ENCODE measurements at places on chromosomes 6 and 20.
A peak's percentile ranks its signal among the peaks of the same experiment; 100 is the strongest.

- H3K27me3 ChIP-seq = no peaks in the 10 kb centered on the region
- no peak overlapping the region for H3K27ac ChIP-seq
- peaks cover 8% of the 10 kb centered on the region for H3K4me1 ChIP-seq
- DNase-seq = no peak
- H3K4me3 ChIP-seq = no peak overlapping the region
Measured at GRCh38 chr6:29743025-29743424, 19.8 kb downstream of the HLA-F start.

GRCh38 chr6:157644043-157644810, 178.8 kb upstream of the SNX9 start:
- no peak overlapping the region for H3K27ac ChIP-seq
- peaks cover 3% of the 10 kb centered on the region for H3K36me3 ChIP-seq

DNA sequence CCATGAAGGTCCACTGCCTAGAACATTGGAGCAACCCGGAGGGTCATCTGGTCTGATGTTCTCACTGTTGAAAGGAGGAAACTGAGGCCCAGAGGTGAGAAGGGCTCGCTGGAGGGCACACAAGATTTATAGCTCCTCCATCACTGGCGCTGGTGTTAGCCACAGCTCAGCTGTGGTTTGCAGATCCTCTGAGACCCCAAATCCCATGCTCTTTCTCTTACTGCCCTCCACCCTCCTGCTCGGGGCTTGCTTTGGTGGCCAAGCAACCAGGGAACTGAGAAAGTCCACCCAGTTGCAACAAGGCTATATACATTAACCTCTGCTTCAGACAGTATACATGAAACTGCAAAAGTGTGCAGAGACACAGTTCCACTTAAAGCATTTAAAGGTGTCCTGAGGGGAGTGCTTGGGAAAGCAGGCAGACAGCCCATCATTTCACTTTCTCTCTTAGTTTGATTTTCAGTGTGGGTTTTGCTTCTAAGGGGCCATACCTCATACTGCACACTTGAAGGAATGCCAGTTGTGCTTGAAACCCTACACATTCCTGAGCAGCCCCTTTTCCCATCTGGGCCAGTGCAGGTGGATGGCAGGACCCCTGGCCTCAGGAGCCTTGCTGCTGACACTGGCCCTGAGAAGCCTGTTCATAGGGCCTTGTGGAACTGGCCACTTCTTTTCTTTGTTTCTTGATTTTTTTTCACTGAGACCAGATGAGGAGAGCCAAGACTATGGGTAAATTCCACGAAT, 347.6 kb downstream of the CDC5L start:
- H3K4me3 ChIP-seq = no peak overlapping the region
- DNase-seq = no peak
- no peaks in the 10 kb centered on the region for H3K36me3 ChIP-seq
- no peaks in the 10 kb centered on the region for H3K4me1 ChIP-seq

DNA sequence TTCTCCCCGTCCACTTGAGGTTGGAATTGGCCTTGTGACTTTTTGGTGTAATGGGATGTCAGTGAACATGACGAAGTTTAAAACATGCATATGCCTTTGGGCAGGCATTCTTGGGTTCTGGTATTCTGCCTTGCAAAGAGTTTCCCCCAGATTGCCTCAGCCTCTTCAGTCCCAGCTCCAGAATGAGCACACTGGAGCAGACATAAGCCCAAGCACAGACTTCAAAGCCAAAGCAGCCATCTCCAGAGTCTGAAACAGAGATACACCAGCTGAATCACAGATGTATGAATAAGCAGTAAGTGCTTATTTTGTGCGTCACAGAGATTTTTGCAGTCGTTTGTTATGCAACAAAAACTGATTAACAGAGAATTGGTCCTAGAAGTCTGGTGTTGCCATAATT, 546.0 kb downstream of the FRK start:
- H3K27ac ChIP-seq = no peak overlapping the region
- no peak overlapping the region for H3K4me3 ChIP-seq
- no peak for DNase-seq
- no peaks in the 10 kb centered on the region for H3K36me3 ChIP-seq
- no peaks in the 10 kb centered on the region for H3K27me3 ChIP-seq

DNA sequence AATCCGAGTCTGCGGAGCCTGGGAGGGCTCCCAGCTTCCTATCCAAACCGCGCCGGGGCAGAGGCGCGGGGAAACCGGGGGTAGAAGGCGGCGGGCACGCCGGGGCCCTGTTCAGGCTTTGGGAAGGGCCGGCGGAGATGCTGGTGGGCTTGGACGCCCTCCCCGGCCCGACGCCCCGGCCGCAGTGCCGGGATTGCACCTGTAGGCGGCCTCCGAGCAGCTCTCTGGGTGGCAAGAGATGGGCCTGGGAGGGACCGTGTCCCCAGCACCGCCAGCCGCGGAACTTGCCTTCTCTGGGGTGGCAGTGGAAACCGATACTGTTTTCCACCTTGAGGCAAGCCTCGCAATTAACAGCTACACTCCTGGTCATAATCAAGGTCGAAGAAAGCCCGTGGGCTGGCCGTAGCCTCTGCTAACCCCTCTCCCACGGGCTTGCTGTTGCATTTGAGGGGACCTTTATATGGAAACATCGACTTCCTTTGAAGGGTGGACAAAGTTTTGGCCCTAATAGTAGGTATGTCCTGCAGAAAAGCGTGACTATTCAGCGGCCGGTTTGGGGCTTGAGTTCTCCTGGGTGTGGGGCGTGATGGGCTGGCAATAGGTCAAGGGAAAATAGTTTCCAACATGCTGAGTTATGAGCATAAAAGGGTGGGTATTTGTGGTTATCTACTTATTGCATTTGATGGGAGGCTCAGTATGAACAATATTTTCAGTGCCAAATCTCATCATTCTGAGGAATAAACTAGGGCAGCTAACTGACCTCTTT, 1.1 kb upstream of the JAG1 start:
- peak overlapping the region; percentile 48 for H3K4me3 ChIP-seq
- H3K27ac ChIP-seq = peak overlapping the region; percentile 80
- H3K36me3 ChIP-seq = no peaks in the 10 kb centered on the region
- DNase-seq = peak; percentile 22
- peaks cover 8% of the 10 kb centered on the region for H3K27me3 ChIP-seq

DNA sequence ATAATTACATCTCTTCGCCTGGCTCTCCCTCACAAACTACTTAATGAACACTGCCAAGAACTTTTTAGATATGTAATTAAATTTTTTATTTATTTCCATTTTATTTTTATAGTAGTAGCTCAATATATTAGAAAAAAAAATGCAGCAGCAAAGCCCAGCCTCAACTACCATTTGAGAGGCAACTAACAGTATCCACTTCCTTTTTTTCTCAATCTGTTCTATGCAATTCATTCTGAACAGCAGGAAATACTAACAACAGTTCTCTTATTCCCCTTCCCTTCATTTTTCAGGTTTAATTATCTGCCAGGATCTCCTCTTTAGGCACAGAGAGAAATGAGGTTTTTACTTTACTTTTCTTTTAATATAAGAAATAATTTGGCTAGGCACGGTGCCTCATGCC, 112.7 kb downstream of the ZNF217 start:
- DNase-seq = no peak
- H3K4me3 ChIP-seq = no peak overlapping the region
- no peaks in the 10 kb centered on the region for H3K4me1 ChIP-seq
- no peak overlapping the region for H3K27ac ChIP-seq
- H3K36me3 ChIP-seq = no peaks in the 10 kb centered on the region
- no peaks in the 10 kb centered on the region for H3K27me3 ChIP-seq

DNA sequence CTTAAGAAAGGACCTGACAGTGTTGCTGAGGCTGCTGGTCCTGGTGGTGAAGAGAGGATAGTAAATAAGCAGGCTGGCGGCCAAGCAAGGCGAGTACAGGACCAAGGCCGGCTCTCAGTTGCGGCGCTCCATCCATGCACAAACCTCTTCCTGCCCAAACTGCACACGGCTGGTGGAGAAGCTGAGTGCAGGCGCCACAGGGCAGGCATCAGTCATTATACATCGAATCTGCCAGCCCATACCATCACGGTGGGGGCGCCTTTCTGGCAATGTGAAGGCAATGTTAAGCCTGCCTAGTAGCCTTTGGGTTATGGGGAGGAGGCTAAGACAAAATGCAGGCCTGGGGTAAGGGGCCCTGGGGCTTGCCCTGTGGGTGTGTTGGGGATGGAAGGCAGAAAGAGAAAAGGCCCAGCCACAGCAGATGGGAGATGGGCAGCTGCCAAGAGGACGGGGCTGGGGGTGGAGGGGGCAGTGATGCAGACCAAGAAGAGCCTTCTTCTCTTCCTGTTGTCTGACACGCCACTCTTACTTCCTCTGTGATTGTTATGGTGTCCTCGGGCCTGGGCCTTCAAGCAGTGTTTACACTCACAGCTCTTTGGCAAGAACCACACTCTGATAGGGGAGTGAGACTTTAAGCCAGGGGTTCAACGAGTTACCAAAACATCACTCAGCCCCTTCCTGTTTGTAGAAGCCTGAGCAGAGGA, 20.3 kb upstream of the KCNK16 start:
- no peaks in the 10 kb centered on the region for H3K27me3 ChIP-seq
- H3K27ac ChIP-seq = peak overlapping the region; percentile 67
- peaks cover 41% of the 10 kb centered on the region for H3K4me1 ChIP-seq

DNA sequence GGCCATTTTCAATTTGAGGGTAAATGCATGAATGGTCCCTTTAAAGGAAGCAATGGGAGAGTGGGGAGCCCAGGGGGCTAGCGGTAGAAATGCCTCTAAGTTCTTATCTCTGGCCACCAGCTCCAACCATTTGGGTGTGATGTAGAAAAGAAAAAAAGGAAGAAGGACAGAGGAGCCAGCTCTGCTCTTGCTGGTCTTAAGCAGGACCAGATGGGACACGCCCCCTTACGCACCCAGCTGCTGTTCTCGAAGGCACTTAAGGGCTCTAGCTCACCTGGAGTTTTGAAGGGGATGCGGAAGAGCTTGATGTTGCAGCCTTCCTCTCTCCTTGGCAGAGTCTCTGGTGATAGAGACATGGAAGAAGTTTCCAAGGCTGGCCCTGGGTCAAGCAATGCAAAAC, 59.5 kb upstream of the RNF144B start:
- no peaks in the 10 kb centered on the region for H3K36me3 ChIP-seq
- DNase-seq = no peak
- H3K27me3 ChIP-seq = no peaks in the 10 kb centered on the region
- H3K27ac ChIP-seq = no peak overlapping the region
